ENCODE measurements at places on chromosomes 6 and 20.

- no peak for DNase-seq
These were observed 53.9 kb upstream of the PCSK2 start for GRCh38 chr20:17172836-17173516.

DNA sequence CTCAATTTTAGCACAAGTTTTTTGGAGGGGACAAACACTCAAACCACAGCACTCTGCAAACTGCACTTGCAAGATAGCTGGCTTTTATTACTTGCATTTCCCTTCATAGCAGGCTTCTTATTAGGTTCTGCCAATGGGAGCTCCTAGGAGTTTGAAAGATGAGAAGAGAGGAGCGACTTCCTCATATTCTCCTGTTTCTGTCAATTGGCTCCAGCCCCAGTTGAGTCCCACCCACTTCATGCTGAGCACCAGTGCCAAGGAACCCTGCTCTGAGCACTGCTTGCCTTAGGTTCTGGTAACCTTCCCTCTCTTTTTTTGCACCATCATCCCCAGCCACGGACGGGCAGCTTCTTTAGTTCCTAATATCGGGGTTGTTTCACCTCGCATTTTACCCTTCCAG is 67.9 kb downstream of the PSMB1 start:
- peak; percentile 71 for DNase-seq

DNA sequence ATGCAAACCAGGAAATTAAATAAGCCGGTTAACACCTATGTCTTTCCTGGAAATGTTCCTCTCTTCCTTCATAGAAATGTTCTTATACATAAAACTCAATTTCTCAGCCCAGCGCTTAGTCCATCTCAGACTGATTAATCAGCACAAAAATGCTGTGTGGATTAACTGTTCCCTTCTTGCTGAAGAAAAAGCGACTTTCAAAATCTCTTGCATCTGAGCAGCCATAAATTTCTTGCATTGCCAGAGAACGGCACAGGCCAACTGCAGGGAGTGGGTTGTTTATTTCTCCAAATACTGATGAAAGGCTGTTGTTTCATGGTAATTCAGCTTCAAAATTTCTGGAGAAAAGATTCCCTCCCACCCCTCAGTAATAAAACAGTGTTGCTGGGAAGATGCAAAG is 517.6 kb downstream of the BTBD3 start:
- no peak for DNase-seq

DNA sequence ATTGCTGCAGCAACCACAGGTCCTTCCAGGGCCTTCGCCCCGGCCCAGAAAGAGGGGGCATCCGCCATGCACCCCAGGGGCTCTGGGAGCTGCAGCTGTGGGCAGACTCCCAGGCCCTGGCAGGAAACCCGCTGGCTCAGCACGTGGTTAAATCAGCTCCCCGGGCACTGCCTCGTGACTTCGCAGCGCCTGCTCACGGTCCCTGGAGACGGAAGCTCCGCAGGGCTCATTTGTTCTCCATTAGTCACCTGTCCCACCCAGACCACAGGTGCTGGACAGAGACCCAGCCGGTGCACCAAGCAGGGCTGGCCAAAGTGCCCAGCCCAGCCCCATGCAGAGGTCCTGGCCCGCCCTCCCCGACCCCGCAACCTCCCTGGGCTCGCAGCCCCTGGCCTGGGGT is 14.7 kb downstream of the KCNQ2 start:
- DNase-seq, result no peak

DNA sequence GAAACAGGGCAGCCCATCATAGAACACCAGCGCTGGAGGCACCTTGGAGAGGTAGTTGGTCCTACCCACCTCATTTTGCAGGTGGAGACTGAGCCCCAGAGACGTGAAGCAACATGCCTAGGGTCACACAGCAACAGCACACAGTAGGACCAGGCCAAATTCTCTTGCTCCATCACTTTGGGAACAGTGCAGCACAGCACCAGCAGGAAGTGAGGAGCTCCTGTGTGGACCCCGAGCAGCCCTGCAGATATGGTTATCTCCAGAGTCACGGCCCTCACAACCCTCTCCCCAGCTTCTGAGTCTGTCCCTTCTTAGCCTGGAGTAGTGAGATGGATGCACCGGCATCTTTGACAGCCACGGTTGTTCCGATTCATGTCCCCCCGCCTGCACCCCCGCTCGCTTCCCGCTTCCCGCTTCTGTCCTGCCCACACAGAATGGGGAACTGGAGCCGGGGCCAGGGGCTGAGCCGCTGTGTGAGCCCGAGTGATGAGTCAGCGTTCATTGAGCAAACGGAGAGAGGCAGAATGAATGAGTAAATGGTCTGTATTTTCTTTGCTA is 72.6 kb upstream of the DUSP22 start:
- DNase-seq, result peak; percentile 50

GRCh38 chr20:20425823-20426654 is 58.1 kb downstream of the INSM1 start:
- no peak for DNase-seq

- DNase-seq, result no peak
These were observed 49.8 kb downstream of the KCNQ2 start for GRCh38 chr20:63422653-63423052.

- DNase-seq, result no peak
These were observed 70.3 kb upstream of the RIPOR2 start for GRCh38 chr6:25006075-25006474.

DNA sequence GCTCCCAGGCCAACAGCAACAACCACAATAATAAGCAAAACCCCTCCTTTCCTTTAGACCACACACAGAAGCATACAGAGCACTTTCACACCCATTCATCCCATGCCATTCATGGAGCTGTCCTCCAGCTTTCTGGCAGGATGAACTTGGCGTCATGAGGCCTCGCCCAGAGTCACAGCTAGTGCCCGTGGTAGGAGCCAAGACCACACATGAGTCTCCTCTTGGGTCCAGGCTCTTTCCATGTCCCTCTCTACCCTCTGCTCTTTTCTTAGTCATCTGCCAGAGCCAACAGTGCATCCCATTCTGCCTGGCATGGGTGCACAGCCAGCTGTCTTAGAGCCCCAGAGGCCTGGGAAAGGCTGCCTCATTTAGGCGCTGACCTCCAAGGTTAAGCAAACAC is 1.8 kb upstream of the TGM3 start:
- no peak for DNase-seq

DNA sequence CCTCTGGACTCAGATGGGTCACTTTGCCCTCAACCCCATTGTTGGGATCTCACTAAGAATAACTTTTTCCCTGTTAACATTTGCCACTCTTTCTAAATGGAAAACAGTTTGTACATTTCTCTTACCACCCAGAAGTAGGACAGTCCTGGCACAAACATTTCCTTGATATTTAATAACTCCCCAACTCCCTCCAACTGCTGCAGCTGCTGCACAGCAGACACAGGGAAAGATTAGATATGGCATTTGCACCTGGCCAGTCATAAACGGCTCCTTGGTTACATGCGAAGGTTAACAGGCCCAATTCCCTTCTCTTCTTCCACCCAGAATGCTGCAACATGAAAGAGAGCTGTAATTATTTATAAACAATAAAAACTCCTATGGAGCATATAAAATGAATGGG is 55.9 kb upstream of the SOX4 start:
- DNase-seq, result no peak

DNA sequence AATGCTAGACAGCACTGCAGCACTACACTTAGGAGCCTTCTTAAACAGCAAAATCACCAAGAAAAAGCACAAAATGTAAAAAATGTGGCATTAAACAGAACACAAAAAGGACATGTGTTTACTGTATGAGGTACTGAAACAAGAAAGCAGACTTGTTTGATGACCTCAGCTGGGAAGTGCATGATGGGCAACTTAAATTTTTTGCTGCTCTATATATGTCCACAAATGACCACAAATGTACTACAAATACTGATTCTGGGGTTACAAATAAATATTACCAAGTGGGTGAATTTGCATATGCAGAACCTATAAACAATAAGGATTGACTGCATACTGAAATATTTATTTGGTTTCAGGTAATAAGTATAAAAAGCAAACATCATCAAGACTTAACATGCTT is 13.1 kb downstream of the RAB23 start:
- no peak for DNase-seq

DNA sequence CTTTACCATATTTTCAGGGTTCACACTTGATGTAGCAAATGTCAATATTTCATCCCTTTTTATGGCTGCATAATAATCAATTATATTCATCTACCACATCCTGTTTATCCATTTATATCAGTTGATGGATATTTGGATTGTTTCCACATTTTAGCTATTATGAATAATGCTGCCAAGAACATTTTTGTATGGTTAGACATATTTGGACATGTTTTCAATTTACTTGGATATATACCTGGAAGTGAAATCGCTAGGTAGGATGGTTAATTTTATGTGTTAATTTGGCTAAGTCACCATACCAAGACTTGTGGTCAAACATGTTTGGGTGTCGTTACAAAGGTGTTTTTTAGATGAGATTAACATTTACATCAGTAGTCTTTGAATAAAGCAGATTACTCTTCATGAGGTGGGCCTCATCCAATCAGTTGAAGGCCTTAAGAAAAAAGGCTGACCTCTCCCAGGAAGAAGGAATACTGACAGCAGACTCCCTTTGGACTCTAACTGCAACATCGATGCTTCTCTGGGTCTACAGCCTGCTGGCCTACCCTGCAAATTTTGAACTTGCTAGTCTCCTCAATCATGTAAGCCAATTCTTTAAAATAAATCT is 196.5 kb downstream of the BACH2 start:
- DNase-seq, result no peak

GRCh38 chr6:26304797-26305640 is 60.0 kb upstream of the BTN3A2 start:
- peak; percentile 95 for DNase-seq

- no peak for DNase-seq
These were observed 10.6 kb downstream of the TRIB3 start for GRCh38 chr20:391041-391711.

GRCh38 chr20:4234128-4234527 is 218.8 kb upstream of the RNF24 start:
- DNase-seq, result peak; percentile 67

DNA sequence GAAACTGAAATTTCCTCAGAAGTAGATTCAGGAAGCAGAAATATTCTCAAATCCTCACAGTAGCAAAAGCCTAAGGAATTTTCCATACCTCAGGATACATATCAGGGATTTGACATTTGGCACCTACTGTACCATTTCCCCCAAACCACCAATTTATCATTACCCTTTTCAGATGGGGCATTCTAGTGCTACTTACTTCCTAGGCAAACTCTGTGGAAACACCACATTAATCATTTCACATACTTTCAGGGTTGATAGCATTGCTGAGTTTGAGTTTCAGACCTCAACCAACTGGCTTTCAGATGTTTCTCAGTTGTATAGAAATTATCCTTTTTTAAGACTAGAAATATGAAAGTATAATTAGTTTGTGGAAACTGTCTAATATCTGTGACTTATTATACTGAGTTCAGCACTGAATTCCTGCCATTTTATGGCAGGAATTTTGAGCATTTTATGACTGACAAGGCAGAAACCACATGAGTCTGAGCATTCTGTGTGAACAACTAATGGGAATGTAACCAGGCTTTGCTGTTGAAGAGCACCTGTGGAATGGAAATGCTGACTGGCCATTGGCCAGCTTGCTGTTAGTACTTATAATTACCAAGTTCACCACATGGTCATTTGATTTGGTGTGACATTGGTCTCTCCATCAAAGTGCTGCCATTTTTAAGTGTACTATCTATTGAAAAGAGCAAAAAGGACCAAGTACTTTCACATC is 35.1 kb upstream of the IRAK1BP1 start:
- peak; percentile 47 for DNase-seq

DNA sequence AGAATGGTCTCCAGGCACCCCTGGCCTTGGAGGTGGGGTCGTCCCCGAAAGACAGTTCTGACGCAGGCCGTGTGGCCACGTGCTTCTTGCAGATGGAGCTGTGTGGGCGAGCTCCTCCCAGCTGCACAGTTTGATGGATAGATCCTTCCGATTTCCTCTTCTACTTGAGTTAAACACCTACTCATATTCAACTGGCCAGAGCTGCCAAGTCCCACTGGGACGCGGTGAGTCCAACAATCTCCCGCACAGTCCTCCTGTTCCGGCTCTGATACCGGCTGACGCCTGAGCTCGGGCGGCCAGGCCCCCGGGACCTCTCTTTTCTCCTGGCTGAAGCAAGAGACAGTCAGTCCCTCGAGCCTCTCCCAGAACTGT is 57.9 kb upstream of the DACT2 start:
- DNase-seq, result no peak

DNA sequence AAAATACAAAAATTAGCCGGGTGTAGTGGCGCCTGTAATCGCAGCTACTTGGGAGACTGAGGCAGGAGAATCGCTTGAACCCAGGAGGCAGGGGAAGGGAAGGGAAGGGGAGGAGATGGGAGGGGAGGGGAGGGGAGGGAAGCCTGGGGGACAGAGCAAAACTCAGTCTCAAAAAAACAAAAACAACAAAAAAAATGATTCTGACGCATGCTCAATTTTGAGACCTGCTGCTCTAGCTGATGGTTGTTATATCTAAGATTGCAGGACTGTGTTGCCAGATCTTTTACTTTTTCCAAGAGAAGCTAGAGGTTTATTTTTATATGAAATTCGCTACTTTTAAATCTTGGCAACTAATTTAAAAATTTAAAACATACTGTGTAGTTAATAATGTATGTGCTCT is 2.4 kb upstream of the WFDC2 start:
- no peak for DNase-seq

DNA sequence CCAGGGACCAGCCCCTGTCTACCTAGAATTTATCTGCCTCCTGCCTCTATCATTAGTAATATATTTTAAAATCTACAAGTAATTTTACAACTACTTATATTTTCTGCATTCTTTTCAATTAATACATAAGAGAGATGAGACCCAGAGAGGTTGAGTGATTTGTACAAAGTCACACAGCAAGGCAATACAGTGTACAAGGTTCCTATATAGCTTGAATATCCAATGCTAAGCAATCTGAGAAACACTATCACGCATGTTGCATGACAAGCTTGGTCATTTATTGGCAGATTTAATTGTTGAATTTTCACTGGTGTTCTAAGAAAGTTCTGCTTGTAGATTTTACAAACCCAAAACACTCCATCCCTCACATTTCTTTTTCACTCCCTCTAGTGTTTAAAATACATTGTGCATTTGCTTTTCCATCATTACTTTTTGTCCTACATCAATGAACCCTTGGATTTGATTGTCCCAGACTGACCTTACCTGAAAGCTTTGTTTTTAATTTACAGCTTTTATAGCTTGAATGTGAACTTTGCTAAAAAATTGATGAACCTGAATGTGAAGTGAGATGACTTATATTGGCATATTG is 520.9 kb upstream of the CITED2 start:
- peak; percentile 35 for DNase-seq

- peak; percentile 96 for DNase-seq
These were observed 159.3 kb upstream of the MARCKS start for GRCh38 chr6:113697632-113698410.

DNA sequence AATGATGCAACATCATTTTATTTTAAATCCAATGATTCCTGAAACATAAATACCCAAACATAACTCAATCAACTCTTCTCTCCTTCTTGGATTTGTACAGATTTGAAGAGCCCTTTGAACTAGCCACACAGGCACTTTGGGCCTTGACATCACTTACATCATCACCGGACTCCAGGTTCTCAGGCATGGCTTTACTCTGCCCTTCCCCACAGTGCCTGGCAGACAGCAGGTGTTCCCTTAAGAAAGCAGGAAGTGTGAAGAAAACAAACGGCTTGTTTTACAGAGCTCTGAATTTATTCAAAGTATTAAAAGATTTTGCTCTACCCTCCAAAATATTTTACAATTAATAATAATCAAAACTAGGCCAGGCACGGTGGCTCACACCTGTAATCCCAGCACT is 54.8 kb upstream of the GCM1 start:
- no peak for DNase-seq

Measured in choroid plexus epithelial cell (primary cell).